HAP-1 (cell line): ENCODE measurements at places on chromosomes 3 and 15.

- no peak for DNase-seq
Measured at GRCh38 chr15:40511093-40511471, 40.3 kb downstream of the CHST14 start.

DNA sequence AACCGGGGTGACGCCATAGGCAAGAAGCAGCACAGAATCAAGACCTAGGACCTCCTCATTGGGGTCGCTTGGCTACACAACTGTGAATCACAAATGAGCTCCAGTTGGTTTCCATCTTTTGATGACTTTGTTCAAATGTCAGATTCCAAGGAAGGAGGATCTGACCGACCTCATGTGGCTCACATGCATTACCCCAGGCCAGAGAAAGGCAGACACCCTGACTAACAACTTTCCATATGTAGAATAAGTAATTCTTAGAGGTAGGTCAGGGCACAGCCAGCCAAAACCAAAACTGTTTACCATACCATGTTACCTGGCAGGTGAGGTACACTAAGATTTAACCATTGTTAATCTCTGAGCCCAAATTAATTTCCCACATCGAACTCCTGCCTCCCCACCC is 96.5 kb downstream of the CCNL1 start:
- no peak for DNase-seq

DNA sequence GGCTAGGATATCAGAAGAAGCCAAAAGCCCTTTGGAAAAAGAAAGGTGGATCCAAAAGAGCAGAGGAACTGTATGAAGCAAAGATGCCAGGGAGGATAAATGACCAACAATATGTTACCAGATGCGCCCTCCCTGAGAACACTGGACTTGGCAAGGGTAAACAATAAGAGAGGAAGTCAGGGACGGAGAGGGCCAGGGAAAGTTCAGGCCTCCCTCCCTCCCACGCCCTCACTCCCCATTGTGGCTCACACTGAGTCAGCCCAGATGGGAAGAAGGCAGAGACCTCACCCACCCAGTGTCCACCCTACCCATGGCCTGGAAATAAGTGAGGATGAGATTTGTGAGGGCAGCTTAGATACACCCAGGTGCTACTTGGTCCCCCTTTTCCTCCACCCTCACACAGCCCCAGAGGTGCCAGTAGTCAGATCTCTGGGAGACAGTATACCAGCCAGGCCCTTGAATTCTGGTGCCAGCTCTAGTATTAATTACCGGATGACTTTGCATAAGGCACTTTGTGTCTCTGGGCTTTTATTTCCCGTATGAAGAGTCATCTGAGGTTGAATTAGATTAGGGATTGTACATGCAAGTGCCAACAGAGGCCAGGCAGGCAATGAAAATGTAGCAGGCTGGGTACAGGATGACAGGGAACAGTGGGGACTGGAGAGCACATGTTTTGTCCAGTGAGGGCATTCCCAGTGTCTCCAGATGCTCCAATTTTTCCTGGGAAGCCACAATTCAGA is 35.1 kb upstream of the FRMD4B start:
- DNase-seq = no peak

GRCh38 chr15:69414701-69415167 is 585 bp downstream of the KIF23 start:
- DNase-seq = peak; percentile 86

- DNase-seq = peak; percentile 71
Measured at GRCh38 chr3:129936757-129937156, 37.8 kb upstream of the TRH start.

DNA sequence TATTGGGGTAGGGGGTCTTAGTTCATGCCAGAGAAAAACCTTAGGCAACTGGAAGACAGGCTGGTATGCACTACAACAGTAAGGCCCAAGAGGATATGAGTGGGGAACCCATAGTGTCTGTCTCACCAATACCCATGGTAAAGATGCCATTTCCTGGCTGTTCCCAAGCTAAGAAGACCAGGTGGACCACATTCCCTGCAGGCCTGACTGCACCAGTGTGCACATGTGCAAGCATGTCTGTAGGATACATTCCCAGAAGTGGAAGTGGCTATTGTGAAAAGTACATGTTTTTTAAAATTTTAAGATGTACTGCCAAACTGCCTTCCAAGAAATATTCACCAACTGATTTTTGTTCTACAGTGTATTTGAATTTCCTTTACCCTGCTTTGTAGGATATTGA is 207.3 kb upstream of the CTNNB1 start:
- DNase-seq = no peak
